ENCODE measurements at places on chromosomes 1 and 21.

DNA sequence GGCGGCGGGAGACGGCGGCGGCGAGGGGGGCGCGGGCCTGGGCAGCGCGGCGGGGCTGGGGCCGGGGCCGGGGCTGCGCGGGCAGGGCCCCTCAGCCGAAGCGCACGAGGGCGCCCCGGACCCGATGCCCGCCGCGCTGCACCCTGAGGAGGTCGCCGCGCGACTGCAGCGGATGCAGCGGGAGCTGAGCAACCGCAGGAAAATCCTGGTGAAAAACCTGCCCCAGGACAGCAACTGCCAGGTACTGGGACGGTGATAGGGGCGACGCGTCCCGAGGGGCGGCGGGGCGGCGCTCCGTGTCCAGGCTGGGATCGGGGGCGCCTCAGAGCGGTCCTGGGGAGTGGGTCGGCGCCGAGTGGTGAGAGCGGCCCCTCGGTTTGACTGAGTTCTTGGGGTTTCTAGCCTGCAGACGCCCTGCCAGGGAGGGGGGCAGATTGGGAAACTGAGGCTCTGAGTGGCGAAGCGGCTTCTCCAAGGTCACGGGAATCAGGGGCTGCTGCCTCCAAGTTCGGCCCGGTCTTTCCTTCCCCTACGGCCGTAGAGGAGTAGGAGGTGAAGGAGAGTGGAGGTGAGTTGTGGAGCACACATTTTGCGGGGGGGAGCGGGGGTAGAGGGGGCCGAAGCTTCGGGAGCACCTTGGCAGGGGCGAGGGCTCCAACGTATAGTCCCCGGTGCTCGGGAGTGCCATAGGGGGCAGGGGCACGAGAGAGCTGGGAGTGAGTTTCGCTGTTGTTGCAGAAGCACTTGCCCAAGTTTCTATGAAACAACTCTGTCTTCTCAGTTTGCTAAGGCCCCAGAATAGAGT lies 508 bp downstream of the RAVER2 start:
- DNase-seq: no peak

GRCh38 chr21:42777757-42778344 lies 101.5 kb downstream of the WDR4 start:
- no peak for DNase-seq

GRCh38 chr1:229209386-229209785 lies 61.5 kb upstream of the RAB4A start:
- no peak for DNase-seq

GRCh38 chr1:47742890-47743760 lies 254.1 kb downstream of the TRABD2B start:
- DNase-seq: no peak
